ENCODE measurements at places on chromosomes 6 and 20. TPM values are rescaled to one million over a fixed set of nuclear protein-coding genes. Genes with fewer than 3 reads are reported as not detected.

The OPN5 gene
- not detected for polyA plus RNA-seq

- no peak for DNase-seq
Observed at GRCh38 chr6:149217466-149217888, 100.0 kb upstream of the TAB2 start.

DNA sequence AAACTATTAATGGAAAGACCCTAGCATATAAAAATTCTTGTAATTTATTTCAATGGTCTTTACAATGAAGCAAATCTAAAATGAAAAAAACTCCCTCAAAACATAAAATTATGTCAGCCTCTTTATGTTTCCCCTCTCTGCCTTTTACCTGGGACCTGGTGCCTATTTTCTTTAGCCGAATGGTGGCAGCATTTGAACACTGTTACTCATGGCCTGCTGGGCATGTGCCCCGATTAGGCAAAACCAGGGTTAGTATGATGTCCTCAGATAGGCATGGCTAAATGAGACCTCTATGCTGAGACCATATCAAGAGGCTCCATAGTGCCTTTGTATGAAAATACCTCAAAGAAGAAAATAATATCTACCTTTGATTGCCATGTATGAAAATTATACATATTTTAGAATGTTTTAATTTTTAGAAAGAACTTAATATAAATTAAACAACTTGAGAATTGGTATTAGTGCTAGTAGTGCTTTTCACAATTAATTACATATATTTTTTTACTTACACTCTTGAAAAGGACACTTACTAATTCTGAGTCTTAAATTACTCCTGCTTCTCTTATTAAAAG is 22.5 kb upstream of the C6orf58 start:
- DNase-seq = no peak

DNA sequence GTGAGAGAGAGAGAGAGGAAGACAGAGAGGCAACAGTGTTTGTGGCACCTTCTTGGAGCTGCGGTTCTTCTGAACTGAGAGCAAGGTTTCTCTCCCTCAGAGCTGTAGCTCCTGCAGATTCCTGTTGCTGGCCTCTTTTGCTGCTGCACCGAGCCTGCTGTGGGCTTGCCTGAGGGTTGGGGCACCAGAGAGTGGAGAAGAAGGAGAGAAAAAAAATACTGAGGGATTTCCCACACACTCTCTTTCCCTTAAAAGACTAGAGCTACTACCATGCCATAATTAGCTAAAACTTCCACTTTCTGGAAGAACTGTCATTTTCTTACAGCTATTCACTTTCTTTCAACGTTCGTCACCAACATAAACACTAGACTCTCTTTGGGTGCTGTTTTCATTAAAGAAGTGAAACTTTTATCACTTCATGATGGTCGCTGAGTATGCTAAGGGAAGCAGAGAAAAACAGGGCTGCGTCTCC is 18.2 kb upstream of the ECI2 start:
- no peak for DNase-seq

The FAM83C gene
- polyA plus RNA-seq = not detected

The QKI gene
- polyA plus RNA-seq = 51.0 TPM

The LIN28B gene
- not detected for polyA plus RNA-seq

The FAM162B gene
- not detected for polyA plus RNA-seq

DNA sequence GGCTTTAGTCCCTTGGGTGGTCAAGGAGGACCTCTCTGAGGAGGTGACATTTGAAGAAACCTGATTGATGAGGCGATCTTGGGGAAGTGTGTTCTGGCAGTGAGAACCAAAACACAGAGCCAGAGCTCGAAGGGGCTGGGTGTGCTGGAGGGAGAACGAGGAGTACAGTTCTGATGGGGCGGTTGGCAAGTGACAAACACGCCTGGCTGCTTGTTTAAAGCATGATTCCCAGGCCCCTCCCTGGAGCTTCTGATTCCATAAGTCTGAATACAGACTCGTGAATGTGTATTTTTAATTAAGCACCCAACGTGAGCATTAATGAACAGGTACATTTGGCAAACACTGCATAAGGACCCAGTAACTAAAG is 886 bp upstream of the NFATC2 start:
- DNase-seq = no peak

DNA sequence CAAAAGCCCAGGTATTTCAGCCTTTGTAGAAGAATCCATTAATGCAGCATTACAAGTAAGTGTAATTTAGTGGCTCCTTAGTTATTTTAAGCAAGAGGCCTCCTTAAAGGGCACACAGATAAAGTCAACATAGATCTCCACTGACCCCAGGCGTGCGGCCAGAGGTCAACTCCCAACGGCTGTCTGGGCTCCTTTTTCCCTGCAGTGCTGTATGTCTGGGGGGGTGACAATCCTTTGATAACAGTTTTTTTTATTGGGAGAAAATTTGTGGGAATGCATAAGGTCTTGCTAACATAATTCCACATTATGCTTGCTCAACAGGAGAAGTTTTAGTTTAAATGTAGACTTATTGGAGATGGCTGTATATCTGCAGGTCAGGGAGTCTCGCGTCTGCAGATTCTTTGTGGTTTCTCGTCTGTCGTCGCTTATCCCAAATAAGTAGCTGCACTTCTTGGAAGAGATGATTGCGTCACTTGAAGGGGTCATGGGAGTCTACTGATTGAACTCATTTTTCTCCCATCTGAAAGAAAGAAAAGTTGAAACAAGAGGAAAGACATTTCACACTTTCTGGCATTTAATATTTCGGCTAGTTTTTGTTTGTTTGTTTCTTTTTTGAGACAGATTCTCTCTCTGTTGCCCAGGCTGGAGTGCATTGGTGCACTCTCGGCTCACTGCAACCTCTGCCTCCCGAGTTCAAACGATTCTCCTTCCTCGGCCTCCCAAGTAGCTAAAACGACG is 151.7 kb upstream of the AKAP12 start:
- no peak for DNase-seq

DNA sequence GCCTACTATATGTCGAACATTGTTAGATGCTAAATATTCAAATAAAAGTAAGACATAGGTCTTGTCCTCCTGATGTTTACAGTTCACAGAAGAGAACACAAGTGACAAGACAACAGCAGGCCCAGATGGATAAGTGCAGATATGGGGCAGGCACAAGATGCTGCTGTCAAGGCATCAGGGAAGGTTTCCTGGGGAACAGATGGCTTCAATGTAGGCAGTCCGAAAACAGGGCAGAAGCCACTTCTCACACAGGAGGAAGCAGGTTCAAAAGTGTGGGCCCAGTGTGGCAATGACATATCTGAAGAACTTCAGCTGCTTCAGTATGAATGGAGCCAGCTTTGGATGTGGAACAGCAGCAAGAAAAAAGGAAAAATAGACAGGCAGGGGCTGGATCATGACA is 32.5 kb downstream of the HLA-DPB1 start:
- no peak for DNase-seq

- DNase-seq = no peak
Observed at GRCh38 chr20:48681201-48681872, 146.5 kb downstream of the PREX1 start.

DNA sequence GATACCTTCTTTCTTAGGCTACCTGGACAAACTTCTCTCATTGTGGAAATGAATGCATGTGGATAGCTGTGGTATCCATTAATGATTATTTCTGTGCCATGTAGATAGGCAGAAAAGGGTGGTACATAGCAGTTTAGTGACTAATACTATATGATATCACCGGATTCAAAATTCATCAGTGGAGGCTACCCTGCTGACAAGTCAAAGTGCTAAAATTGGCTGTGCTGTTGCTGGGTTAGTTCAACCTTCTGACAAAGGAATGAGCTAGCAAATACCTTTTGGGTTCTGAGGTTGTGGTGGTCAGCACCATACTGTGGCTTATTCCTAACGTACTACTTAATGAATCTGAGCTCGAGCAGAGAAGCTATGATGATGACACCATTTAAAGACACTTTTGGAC is 109.1 kb downstream of the TFAP2B start:
- DNase-seq = no peak

GRCh38 chr6:158508450-158508849 is 51.4 kb upstream of the TMEM181 start:
- no peak for DNase-seq

The OPRM1 gene
- not detected for polyA plus RNA-seq

DNA sequence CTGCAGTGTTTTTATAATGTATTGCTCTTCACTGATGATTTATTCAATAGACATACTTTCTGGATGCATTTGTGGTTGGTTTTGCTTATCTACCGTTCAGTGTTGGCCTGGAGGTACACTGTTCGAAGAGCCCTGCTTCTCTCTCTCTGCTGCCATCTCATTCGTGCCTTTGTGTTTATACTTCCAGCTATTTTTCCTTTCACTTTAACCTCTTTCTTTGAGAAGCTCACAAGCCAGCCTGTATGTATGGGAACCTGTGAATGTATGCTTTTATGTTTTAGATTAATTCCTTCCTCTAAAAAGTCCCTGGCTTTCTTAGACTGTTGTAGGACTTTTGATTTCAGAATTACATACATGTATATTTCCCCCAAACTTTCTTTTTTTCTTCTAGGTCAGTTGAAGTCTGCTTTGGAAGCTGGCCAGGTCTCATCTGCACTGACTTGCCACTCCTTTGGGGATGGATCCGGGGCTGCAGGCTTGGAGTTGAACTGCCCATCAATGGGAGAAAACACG is 83.0 kb downstream of the SCAND1 start:
- DNase-seq = no peak

DNA sequence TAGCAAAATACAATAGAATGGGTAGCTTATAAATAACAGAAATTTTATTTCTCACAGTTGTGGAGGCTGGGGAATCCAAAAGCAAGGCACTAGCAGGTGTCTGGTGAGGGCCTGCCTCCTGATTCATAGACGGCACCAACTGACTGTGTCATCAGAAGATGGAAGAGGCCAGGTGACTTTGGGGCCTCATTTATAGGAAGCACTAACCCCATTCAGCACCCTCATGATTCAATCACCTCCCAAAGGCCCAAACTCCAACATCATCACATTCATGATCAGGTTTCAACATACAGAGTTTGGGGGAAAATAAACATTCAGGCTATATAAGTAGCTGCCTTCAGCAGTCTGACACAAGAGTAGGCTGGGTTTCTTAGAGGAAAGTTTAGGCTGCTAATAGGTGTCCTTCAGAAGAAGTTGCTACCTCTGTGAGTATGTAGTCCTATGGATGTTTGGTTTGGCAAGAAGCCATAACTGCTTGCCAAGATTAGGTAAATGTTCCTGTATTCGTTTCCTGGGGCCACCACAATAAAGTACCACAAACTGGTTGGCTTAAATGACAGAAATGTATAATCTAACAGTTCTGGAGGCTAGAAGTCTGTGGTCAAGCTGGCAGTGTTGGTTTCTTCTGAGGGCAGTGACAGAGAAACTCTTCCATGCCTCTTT is 48.8 kb downstream of the NT5E start:
- DNase-seq = no peak

GRCh38 chr6:116369964-116370759 is 585 bp upstream of the DSE start:
- peak; percentile 79 for DNase-seq

DNA sequence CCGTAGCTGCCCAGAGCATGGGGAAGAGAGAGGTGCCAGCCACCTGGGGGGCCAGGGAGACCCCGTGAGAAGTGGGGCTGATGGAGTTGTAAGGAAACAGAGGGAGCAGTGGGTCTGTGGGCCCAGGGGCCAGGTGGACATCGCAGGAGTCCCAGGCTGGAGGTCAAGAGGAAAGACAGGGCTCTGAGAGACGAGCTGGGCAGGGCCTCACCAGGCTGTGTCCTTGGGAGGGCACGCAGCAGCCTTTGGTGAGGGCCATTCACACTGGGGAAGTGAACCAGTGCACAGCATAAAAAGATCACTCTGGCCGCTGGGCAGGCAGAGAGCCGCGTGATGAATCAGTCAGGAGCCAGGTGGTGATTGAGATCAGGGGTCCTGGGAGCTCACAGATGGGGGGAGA is 73.9 kb upstream of the FOXQ1 start:
- no peak for DNase-seq

- DNase-seq = no peak
Observed at GRCh38 chr6:111824608-111825337, 48.5 kb downstream of the FYN start.

The HLA-G gene
- 3.2 TPM for polyA plus RNA-seq

GRCh38 chr20:20566516-20566915 is 145.9 kb downstream of the RALGAPA2 start:
- DNase-seq = no peak

The RSPH9 gene
- 0.04 TPM for polyA plus RNA-seq

DNA sequence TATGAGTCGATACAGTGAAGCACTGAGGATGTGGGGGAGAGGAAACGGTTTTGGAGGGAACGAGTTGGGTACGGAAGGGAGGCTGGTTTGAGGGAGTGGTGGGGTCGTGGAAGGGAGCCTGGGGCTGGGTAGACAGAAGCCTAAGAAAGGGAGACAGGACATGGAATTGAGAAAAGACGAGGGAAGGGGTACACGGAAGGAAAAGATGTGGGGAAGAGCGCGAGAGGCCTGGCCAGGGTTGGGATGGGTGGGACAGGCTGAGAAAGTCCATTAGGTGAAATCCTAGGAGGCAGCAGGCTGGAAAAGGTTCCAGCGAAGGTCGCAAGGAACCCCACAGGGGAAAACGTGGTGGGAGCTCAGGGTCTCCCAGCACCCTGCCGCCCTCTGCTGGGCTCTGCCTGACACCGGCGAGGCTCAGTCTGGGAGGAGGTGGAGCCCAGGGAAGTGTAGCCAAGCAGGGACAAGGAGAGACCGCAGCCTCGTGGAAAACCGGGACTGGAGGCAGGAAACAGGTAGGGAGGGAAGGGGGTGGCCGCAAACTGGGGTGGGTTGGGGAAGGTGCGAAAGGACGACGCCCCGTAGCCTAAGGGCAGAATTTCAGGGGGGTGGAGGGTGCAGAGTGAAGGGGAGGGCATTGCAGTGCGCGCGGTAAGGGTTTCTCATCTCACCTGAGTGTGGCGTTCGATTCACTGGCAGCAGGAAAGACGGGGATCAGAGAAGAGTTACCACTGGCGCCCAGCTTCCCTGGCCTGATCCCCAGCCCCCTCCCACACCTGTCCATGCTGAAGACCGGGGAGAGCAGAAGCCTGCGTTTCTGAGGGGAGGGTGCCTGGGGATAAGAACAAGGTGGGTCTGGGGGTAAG is 4.3 kb downstream of the GABBR1 start:
- DNase-seq = peak; percentile 68

GRCh38 chr6:5178806-5179205 is 81.9 kb downstream of the LYRM4 start:
- DNase-seq = peak; percentile 38

DNA sequence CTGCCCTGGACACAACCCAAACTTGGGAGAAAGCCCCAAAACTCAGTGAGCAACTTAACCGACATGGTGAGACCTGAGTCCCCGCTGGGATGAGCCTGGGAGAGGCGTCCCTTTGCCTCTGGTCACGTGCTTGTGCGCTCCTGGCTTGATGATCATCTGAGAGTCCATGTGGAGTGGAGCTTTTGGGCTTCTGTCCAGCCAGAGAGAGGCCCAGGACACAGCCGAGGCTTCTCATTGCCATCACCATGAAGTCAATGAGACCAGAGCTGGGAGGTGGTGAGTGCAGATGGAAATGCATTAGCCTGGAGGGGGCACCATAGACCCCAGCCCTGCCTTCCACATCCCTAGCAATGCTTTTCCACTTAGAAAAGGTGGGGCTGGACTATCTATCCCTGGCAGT is 250.0 kb downstream of the SLC24A3 start:
- no peak for DNase-seq

GRCh38 chr6:167811040-167811439 is 15.7 kb upstream of the AFDN start:
- DNase-seq = no peak

The ZNF341 gene
- 10.9 TPM for polyA plus RNA-seq

The PMEPA1 gene
- 19.7 TPM for polyA plus RNA-seq

The AP5S1 gene
- 7.5 TPM for polyA plus RNA-seq
